ENCODE measurements at places on chromosomes 7 and 10.

GRCh38 chr10:78260680-78261079 is 227.0 kb downstream of the RPS24 start:
- DNase-seq, result no peak

GRCh38 chr10:59324597-59324996 is 37.8 kb downstream of the FAM13C start:
- no peak for DNase-seq

- peak; percentile 17 for DNase-seq
Observed at GRCh38 chr7:98210513-98211220, 572 bp upstream of the BHLHA15 start.

- peak; percentile 25 for DNase-seq
Observed at GRCh38 chr10:123774132-123774742, 108.1 kb downstream of the GPR26 start.

DNA sequence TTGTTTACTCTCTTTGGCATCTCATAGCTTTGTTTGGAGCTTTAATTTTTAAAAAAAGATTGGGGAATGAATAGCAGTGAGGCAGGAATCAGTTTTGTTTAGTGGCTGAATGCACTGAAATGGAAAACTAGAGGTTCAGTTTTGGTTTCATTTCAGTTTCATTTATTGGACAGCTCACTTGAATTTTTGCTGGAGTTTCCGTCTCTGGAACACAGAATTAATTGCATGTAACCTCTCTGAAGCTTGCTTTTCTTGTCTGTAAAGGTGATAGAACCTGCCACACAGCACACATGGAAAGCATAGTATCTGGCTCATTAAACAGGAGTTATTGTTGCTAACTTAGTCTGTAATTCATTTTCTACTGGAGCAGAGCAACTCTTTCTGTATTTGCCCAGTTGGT is 7.1 kb downstream of the GRM8 start:
- DNase-seq, result peak; percentile 81

All from DMS79 treated with DMSO at 0.1 percent for 48 hours (cell line).